ENCODE measurements at places on chromosomes 2 and 18. TPM values are rescaled to one million over a fixed set of nuclear protein-coding genes. Genes with fewer than 3 reads are reported as not detected.

The ZRANB3 gene
- 8.0 TPM for total RNA-seq

The POTEC gene
- total RNA-seq, result not detected

The ATP5MC3 gene
- total RNA-seq, result 102 TPM

The PDE1A gene
- 1.7 TPM for total RNA-seq

The EFHD1 gene
- total RNA-seq, result under 0.01 TPM

The NEMP2 gene
- total RNA-seq, result 2.4 TPM

The TRIM43 gene
- total RNA-seq, result not detected

The NTSR2 gene
- total RNA-seq, result not detected

The KCNJ13 gene
- total RNA-seq, result not detected

The ICA1L gene
- 2.0 TPM for total RNA-seq

The IL1RN gene
- not detected for total RNA-seq

The GCG gene
- total RNA-seq, result not detected

The SIX3 gene
- not detected for total RNA-seq

The GPR35 gene
- 0.33 TPM for total RNA-seq

The MC5R gene
- total RNA-seq, result not detected

The SLC8A1 gene
- 2.3 TPM for total RNA-seq

The CRACDL gene
- 11.1 TPM for total RNA-seq

The POTEJ gene
- 0.65 TPM for total RNA-seq

The TMEM247 gene
- total RNA-seq, result not detected

The CERKL gene
- not detected for total RNA-seq

The HOXD10 gene
- 2.2 TPM for total RNA-seq

The KLHL14 gene
- under 0.01 TPM for total RNA-seq

The RBM45 gene
- total RNA-seq, result 17.6 TPM

The IL1R1 gene
- 2.0 TPM for total RNA-seq

The MLPH gene
- not detected for total RNA-seq

The CENPA gene
- total RNA-seq, result 5.2 TPM

The THADA gene
- total RNA-seq, result 21.8 TPM

The TTLL4 gene
- 20.5 TPM for total RNA-seq

The IL36A gene
- total RNA-seq, result not detected

The SFTPB gene
- total RNA-seq, result not detected

The ITGA6 gene
- total RNA-seq, result 218 TPM

The C2orf92 gene
- 2.0 TPM for total RNA-seq

The CRYGD gene
- total RNA-seq, result not detected

The HOXD8 gene
- total RNA-seq, result 24.8 TPM

The INHA gene
- total RNA-seq, result not detected

The FSIP2 gene
- 0.33 TPM for total RNA-seq

The SCN1A gene
- total RNA-seq, result not detected

The MYL1 gene
- not detected for total RNA-seq

The COLEC11 gene
- total RNA-seq, result 0.65 TPM

The CAPG gene
- 33.6 TPM for total RNA-seq

The HRH4 gene
- 0.10 TPM for total RNA-seq

The CXCR1 gene
- not detected for total RNA-seq

The CFC1 gene
- not detected for total RNA-seq

The TMEM237 gene
- total RNA-seq, result 44.4 TPM

The MYO5B gene
- total RNA-seq, result 0.65 TPM

The GPR75 gene
- total RNA-seq, result 3.9 TPM

The COL3A1 gene
- 6.2 TPM for total RNA-seq

The TM4SF20 gene
- not detected for total RNA-seq

The HOXD9 gene
- total RNA-seq, result 22.5 TPM

The ACYP2 gene
- 4.7 TPM for total RNA-seq

The REG1B gene
- not detected for total RNA-seq

The STPG4 gene
- 0.29 TPM for total RNA-seq

The UGT1A3 gene
- not detected for total RNA-seq

The DYNC1I2 gene
- total RNA-seq, result 159 TPM

The B3GNT7 gene
- total RNA-seq, result 0.33 TPM

The GAREM1 gene
- 0.65 TPM for total RNA-seq

Measured in vein endothelial cell (primary cell).